ENCODE measurements at places on chromosomes 7 and 10.

DNA sequence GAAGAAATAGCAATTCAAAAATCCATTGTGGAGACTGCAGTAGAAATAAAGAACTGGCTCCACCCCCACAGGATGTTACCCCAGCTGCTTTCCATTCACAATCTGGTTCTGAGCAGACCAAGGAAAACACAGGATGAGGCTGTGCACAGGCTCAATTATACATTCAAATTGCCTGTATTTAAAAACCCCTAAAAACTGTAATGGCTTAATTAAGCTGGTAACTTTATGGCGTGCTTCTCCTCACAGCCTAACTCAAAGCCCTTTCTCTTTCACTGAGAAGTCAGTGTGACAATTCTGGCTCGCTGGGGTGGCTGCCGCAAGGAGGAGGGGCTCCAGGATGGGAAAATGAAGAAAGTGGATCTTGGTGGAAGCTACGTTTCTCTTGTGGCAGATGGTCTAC is 1191.1 kb downstream of the SORCS1 start:
- peak; percentile 9 for DNase-seq

- DNase-seq, result no peak
Measured at GRCh38 chr10:112071596-112072133, 111.9 kb downstream of the GPAM start.

DNA sequence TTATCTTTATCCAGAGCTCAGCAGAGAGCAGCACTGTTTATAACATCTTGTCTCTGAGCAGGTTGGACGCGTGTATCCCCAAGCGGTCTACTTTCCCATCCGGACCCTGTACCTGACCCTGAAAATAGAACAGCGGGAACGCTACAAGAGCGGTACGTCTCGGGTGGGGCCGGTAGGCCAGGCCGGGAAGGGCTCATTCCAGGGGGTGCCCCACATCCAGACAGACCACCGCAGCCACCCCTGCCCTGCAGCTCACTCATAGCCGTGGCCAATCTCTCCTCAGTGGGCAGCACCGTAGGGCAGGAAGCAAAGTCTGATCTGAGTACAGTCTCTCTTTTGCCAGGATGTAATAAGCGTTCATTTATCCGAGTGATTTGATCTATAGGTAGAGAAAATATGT is 113.7 kb downstream of the TRRAP start:
- no peak for DNase-seq

- DNase-seq, result peak; percentile 82
Measured at GRCh38 chr10:77926566-77927401, at the start of gene DLG5. Gene DLG5 (minus strand): TSS chr10:77926755. CDS start chr10:77926520, 235 bp downstream.

GRCh38 chr10:103570844-103571655 is 77.5 kb downstream of the NEURL1 start:
- no peak for DNase-seq

- no peak for DNase-seq
Measured at GRCh38 chr7:90227259-90227658, 15.7 kb downstream of the STEAP2 start.

DNA sequence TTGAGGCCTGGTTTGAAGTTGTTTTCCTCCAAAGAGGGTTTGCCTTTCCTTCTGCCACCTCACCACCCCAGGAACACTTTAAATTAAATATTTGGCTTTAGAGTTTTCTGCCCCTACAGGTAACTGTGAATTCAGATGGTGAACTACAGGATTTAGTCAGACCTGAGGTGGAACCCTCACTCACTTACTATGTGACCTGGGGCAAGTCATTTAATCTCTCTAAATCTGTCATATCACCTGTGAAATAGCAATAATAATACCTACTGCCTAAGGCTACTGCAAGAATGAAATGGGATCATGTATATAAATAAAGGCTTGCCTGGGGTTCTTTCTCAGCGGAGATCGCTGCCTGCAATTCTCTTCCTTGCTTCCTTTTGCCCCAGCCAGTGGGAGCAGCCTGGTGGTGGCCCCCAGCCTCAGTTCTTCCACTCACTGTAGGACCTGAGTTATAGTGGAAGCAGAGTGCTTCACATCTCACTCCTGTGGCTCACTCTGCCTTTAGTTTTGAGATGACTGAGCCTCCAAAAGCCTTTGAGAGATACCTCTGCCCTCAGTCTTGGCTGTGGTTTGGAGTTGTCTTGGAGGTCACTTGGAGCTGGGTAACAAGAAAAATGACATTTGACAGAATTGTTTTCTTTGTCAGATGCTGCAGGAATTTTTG is 6.1 kb upstream of the ANKRD2 start:
- no peak for DNase-seq

DNA sequence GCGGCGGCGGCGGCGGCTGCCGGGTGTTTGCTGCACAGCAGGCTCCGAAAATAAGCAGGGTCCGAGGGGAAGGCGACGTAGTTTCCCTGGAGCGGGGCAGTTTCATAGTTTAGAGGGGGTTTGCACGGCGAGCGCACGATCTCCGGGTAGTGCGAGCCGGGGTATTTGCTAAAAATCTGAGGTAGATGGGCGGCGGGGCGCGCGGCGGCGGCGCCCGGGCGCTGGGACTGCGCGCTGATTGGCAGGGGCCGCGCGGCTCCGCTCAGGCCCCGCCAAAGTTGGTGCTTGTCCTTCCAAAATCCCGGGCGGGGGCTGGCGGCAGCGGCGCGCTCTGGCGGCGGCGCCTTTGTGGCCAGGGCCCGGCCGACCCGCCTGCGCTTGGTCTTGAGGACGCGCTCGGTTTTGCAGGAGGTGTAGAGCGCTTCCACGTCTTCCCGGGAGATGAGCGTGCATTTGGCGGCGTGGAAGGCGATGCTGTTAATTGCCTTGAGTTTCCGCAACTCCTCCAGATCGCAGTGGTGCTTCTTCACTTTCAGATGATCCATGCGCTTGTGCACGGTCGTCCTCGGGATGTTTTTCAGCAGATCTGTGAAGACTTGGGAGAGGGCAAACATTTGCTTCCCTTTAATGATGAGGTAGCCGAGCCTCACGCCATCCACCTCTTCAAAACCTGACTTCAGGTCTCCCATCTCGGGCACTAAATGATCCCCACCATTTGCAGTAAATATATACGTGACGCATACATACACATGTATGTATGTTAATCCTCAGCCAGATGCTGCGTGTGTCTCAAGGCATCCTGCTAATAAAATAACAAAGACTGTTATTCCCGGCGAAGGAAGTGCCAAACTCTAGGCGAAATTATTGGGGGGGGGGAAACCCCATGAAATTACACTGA is 8.1 kb downstream of the SKIDA1 start:
- peak; percentile 76 for DNase-seq

GRCh38 chr10:89683883-89684282 is 17.5 kb upstream of the KIF20B start:
- DNase-seq, result no peak

DNA sequence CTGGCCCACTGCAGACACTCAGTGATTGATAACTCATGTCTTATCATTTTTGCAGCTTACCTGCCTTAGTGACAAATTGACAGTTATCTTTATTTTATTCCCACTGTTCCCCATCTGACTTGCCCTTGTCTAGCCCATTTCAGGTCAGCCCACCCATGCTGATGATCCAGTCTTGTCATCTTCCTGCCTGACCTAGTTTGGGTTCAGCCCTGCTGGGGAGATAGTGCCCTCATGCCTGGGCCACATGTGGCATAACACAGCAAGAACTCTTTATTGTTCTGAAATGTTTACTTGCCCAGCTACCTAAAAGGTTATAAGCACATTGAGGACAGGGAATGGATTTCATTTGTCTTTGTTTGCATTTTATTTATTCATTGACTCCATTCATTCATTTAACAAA is 75.6 kb downstream of the ENTPD1 start:
- DNase-seq, result no peak

GRCh38 chr10:11755512-11756263 is 13.5 kb downstream of the ECHDC3 start:
- DNase-seq, result no peak

All from astrocyte of the hippocampus (primary cell).